A549 treated with dexamethasone at 1 μM for 4 hours (cell line): ENCODE measurements at places on chromosomes 4 and X. TPM values are rescaled to one million over a fixed set of nuclear protein-coding genes. Genes with fewer than 3 reads are reported as not detected.

Gene SYTL5
- 0.16 to 0.28 TPM (median 0.26 TPM) in 5 replicates for total RNA-seq

Gene ZNF630
- 0.27 to 0.38 TPM (median 0.34 TPM) in 5 replicates for total RNA-seq

Gene TEX11
- total RNA-seq: not detected in 5 replicates

Gene RNF175
- not detected in 5 replicates for total RNA-seq
